ENCODE measurements at places on chromosomes 5 and 9.

DNA sequence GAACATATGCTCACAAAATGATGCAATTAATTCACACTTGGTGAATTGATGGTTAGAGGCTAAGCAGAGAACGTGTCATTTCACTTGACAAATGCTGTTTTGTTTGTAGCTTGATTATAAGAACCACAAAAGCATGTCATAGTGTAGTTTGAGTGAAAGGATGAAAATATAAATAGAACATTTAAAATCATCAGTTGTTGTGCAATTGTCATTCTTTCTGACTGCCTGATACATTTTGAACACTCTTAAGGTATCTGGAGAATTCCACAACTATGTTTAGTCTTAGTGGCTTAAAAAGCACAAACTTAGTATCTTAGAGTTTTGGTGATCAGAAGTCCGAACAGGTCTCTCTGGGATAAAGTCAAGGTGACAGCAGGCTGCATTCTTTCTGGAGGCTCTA is 129.4 kb downstream of the BASP1 start:
- no peak for DNase-seq

DNA sequence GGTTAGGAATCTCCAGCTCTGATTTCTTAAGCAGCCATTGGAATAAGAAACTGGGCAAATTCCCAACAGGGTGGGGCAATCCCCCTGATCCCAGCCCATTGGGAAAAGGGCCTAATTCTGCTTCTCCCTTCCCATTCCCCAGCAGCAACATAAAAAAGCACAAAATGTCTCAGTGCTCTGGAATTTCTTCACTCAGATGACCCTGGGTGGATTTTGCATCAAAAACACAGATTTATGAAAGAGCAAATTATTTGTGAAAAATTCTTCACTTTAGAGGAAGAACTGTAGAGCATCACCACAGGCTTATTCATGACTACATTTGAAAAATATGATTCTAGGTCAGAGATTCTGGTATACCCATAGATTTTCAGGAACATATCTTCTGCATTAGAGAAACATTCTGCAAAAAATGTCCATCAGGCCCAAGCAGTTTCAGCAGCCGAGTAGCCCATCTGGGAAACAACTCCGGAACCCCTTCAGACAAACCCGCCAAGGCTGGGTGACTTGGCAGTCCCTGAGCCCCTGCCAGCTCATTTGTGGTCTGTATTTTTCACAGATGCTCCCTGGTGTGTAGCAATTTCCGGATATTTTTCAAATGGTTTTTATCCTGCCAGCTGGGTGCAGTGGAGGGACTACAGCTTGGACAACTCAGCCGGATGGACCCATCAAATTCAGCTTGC is 102.1 kb upstream of the RANBP3L start:
- peak; percentile 44 for DNase-seq

- no peak for DNase-seq
Measured at GRCh38 chr5:174195517-174195916, 150.0 kb downstream of the NSG2 start.

GRCh38 chr5:78326930-78327329 is 32.4 kb upstream of the AP3B1 start:
- no peak for DNase-seq

DNA sequence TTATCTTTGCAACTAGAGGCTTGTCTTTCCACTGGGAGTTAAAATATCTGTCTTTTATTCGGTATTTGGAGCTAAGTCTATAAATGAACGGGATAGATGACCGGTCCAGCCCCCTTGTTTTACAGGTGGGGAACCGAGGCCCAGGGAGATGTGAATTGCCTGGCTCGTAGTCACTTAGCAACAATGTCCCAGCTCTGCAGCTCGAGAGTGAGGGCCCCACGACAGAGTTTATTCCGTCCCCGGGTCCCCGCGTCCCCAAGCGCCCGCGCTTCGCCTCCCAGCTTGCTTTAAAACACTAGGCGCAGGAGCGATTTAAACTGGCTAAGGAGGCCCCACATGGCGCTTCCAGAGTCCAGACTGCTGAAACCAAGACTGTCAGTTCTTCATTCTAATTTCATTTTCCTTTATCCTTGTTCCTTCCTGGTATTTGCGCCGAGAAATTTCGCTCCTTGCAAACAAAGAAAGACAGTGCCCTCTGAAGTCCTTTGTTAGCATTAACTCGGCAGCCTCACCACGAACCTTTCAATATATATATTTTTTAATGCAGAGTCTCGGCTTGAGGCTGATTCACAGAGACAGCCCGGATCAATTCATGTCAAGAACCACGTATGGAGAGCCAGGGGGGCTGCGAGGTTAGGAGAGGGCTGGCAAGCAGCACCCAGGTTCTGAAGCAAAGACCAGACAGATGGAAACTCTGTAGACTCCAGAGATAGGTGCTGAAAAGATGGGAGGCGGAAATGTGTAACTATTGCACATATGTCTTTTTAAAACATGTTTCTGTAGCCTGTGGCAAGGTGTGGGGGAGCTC is 1.4 kb upstream of the ENC1 start:
- no peak for DNase-seq

DNA sequence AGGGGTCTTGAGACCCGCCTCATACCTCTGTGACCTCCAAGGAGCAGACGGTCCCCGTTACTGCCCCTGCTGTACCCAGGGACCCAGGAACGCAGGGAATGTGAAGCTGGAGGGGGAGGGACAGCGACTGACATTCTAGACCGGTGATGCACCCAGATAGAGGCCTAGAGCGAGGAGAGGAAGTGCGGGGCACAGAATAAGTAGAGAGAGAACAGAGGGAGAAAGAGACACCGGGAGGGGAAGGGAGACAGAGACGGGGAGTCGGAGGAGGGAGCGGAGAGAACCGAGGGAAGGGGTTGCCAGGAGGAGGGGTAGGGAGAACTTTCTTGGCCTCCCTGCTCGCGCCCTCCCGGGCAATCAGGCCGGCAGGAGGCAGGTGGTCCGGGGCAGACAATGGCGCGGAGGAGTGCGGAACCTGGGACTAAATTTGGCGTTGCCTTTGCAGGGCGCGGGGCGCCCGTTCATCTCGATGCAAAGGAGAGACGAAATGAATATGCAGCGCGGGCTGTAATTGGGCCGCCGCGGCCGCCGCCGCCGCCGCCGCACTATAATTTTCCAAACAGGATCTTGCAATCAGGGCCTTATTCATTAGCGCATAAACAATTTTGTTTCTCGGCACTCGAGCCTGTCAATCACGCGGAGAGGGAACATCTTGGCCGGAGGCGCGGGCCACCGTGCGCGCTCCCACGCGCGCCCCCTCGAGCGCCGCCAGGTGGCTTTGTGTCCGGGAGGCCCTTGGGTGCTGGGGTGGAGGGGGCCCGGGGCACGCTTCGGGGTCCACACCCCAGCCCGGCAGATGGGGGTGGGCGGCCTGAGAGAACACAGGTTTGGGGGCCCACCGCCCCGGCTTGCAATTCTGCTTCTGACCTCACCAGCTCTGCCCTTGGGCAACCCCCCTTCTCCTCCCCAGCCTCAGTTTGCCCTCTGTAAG is 33.0 kb downstream of the NDUFA8 start:
- no peak for DNase-seq

DNA sequence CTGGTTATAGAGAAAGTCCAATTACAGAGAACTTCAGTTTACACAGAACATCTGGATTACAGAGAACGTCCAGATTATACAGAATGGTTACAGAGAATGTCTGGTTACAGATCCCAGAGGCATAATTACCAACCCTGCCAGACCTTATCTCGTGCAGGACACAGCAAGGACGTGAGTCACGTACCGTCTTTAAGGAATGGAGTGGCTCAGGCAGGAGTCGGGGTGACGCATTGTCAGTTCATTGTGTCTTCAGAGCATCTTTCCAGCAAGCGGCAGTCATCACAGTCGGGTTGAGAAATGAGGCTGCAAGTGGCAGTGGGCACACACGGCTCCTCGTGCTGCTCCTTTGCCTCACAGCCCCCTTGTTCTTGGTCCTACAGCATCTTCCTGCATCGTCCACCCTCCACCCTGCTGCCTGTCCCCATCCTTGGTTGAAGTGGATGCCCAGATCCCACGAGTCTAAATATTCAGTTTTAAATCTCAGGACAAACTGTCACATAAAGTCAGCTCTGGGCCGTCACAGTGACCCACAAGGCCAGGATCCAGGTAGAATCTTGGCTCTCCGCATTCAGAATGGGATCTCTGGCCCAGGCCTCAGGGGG is 30.0 kb upstream of the SLC6A19 start:
- DNase-seq = peak; percentile 58

DNA sequence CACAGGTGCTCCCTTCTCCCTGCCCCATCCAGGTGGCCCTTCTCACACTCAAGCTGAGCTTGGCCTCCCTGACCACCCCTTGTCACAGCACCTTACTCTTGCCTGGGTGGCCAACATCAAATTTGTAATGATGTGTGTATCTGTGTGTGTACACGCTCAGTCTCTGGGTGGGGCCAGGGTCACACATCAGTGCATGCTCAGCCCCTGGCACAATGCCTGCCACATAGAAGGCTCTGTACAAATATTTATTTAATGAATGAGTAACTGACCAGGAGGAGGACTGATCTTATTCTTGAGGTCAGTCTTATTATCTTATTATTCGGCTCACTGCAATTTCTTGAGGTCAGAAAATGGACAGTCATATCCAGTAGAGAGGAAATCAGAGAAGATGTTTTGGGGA is 41.3 kb upstream of the HAND1 start:
- DNase-seq = no peak

DNA sequence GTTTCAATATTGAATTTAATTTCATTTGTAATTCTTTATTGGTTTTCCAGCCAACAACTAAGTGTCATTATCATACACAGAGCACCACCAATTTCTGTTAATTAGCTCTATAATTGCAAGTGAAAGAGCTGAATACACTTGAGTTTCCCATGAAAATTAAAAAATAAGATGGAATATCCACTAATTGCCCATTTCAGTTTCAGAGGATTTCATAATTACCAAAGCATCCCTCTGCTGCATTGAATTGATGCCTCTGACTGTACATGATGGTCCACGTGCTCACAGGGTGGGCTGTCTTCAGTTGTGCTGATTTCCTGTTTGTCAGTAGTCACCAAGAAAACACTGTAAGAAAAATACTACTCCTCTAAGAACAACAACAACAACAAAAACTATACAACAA is 163.8 kb downstream of the CHSY3 start:
- DNase-seq = no peak

DNA sequence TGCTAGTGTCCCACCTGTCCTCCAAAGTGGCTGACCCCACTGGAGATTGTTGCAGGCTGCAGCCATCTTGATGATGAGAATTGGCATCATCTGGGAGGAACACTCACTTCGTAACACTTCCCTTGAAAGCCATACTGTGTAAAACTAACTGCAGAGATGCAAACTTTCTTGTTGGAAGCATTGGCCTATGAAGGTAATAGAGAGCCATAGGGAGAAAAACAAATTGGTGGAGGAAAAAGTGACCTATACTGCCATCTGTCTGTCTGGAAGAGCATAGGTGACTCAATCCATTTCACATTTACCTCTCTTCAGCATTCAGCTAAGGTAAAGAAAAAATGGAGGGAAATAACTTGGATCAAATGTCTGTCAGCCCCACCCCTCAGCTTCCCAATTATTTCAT is 473.4 kb downstream of the NTRK2 start:
- DNase-seq = peak; percentile 19

GRCh38 chr9:89817151-89817950 is 212.5 kb downstream of the GADD45G start:
- no peak for DNase-seq

DNA sequence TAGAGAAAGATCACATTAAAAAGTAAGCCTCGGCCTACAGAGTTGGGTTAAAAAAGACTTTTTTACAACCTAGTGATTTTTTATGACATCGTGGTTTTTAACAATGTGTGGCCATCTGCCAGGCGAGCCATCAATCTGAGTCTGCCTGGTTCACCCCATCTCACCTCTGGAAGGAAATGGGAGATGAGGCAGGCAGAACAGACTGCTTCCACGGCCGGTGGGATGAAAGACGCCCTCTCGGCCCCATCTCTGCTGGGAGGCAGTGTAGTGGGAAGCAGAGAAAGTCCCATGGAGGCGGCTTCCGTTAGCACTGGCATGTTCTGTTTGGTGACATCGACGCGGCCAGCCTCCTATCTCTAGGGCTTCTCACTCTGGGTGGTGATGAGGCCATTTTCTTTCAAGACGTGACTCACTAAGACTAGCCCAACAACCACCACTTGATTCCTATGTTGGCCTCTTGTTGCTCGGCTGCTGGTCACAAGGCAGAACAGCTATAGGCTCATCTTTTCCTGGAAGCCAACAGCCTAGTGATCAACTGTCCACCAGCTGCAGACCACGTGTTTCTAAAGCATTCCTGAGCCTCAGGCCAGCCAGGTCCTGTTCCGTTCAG is 132.4 kb upstream of the OTULINL start:
- peak; percentile 59 for DNase-seq

DNA sequence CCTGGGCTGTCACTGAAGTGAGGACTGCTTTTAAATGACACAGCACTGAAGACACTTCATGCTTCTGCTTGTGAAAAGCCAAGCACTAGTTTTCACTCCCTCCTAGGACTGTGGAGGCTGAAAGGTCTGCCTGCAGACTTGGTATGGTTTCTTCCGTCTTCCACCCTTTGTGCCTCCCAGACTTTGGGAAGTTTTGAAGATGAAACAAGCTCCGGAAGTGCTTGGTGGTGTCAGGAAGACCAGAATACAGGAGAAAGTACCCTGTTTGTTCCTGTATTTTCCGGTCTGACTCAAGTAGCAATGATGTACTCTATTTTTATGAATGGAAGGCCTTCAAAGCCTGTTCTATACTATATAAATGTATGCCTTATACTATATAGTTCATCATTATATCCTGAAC is 222.7 kb downstream of the PDZD2 start:
- no peak for DNase-seq
